Spinal cord (tissue), 10 donors: ENCODE measurements at places on chromosomes 4 and X. TPM values are rescaled to one million over a fixed set of nuclear protein-coding genes. Genes with fewer than 3 reads are reported as not detected.

Gene GPM6B
- total RNA-seq: 317 TPM

DNA sequence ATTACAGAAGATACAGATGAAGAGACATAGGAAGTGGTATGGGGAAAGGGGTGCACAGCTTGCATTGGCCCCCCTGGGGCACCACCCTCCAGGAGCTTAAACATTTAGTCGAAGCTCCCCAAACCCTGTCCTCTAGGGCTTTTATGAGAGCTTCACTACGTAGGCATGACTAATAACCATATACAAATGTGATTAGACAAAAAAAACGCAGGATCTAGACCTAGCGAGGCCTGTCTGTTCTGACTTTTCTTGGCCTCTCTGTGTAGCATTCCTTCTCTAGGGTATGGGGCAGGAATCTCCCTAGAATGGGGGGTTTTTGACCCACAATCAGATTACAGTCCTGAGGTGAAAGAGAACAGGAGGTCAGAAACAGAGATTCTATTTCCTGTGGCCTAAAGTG, 293.7 kb upstream of the GALNTL6 start:
- H3K27ac ChIP-seq: no peak overlapping the region
- H3K27me3 ChIP-seq: no peaks in the 10 kb centered on the region
- H3K36me3 ChIP-seq: no peaks in the 10 kb centered on the region
- H3K4me1 ChIP-seq: no peaks in the 10 kb centered on the region

Gene RAB33B
- total RNA-seq: 11.2 TPM

Gene SEPTIN11
- 156 TPM for total RNA-seq

DNA sequence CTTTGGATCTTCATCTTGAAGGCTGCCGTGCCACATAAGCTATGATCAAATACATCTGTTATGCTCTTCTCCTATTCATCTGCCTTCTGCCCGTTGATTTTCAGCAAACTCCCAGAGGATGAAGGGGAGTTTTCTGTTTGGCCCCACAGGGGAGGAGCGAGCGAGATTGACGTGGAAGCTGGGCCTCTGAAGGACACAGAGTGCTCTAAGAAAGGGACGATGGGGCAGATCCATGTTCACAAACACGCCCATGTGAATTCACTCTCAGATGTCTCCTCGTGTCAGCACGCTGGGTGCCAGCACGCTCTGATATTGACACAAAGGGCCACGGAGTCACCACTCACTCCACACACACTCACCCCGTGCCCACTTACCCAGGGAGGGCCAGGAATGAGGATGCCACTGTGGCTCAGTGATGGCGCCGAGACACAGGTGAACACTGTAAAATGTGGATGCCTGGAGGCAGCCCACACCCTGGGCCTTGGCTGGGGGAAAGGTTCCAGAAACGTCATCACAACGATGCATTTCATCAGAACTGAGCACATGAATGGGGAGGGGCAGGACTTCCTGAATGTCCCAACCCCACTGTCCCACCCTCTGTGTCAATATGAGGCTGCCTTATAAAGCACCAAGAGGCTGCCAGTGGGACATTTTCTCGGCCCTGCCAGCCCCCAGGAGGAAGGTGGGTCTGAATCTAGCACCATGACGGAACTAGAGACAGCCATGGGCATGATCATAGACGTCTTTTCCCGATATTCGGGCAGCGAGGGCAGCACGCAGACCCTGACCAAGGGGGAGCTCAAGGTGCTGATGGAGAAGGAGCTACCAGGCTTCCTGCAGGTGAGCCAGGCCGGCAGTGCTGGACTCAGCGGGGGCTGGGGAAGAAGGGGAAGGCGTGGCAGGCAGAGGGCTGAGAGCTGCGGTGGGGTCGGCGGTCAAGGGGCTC, at the start of gene S100P:
Gene S100P, plus strand, starts transcription at position 648 of the 946 bp plus-strand sequence. Its CDS starts 55 bp downstream, at position 703.
- H3K27ac ChIP-seq: peak within 1 kb of the TSS; percentile 29
- H3K36me3 ChIP-seq: peaks cover 43% of the 10 kb centered on the region
- H3K4me1 ChIP-seq: peaks cover 13% of the 10 kb centered on the region
- DNase-seq: no peak
- no peaks in the 10 kb centered on the region for H3K27me3 ChIP-seq

Gene ADGRA3
- total RNA-seq: 57.4 TPM

Gene EREG
- total RNA-seq: not detected

DNA sequence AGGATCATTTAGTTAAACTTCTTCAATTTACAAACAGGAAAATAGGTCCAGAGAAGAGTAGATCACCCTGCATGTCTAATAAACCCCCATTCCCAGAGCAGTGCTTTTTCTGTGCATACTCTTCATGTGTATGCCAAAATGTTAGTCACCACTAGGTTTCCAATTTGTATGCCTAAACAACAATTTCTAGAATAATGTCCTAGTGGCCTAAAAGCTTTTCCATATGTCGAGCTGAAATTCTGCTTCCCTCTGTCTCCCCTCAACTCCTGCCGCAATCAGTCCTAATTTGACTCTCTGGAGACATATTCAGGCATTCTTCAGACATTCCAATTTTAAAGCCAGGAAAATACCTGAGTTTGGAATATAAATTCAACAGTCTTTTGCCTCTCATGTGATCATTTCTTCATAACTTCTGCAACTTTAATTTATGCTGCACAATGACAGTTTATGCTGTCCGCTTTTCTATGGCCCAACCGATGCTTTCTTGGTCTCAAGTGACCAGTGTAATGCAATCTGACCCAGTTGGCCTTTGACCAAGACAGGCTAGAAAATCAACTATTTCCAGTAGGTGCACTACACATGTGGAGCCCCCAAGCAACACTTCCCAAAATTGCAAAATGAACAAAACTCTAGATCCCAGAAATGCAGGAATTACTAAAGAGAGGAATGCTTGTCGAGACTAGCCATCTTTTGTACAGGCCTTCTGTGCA, 122.9 kb upstream of the FMR1 start:
- DNase-seq: no peak
- H3K27me3 ChIP-seq: no peaks in the 10 kb centered on the region
- no peak overlapping the region for H3K27ac ChIP-seq

Gene RAB33A
- 18.6 TPM for total RNA-seq

GRCh38 chrX:46793386-46794143, 34.6 kb upstream of the SLC9A7 start:
- DNase-seq: no peak
- H3K27ac ChIP-seq: no peak overlapping the region
- H3K36me3 ChIP-seq: no peaks in the 10 kb centered on the region
- H3K4me1 ChIP-seq: no peaks in the 10 kb centered on the region
- no peaks in the 10 kb centered on the region for H3K27me3 ChIP-seq
- no peak overlapping the region for H3K4me3 ChIP-seq

Gene JCHAIN
- 0.39 TPM for total RNA-seq

GRCh38 chrX:133440081-133440796, 24.9 kb upstream of the GPC4 start:
- DNase-seq: no peak
- no peak overlapping the region for H3K27ac ChIP-seq
- no peaks in the 10 kb centered on the region for H3K36me3 ChIP-seq
- H3K4me1 ChIP-seq: no peaks in the 10 kb centered on the region
- H3K4me3 ChIP-seq: no peak overlapping the region
- peaks cover 22% of the 10 kb centered on the region for H3K27me3 ChIP-seq

GRCh38 chrX:19372170-19372546, 28.4 kb downstream of the PDHA1 start:
- H3K4me1 ChIP-seq: peaks cover 12% of the 10 kb centered on the region
- H3K27me3 ChIP-seq: peaks cover 8% of the 10 kb centered on the region
- H3K36me3 ChIP-seq: peaks cover 4% of the 10 kb centered on the region
- peak overlapping the region; percentile 37 for H3K4me3 ChIP-seq

GRCh38 chr4:13367244-13367643, 116.9 kb downstream of the RAB28 start:
- no peaks in the 10 kb centered on the region for H3K4me1 ChIP-seq
- H3K4me3 ChIP-seq: no peak overlapping the region
- H3K27ac ChIP-seq: no peak overlapping the region
- H3K27me3 ChIP-seq: no peaks in the 10 kb centered on the region

- no peak overlapping the region for H3K4me3 ChIP-seq
- no peak for DNase-seq
- H3K4me1 ChIP-seq: peaks cover 5% of the 10 kb centered on the region
Measured at GRCh38 chr4:38223306-38223705, 263.1 kb downstream of the PTTG2 start.

Gene C4orf50
- 1.9 TPM for total RNA-seq

Gene SPANXN3
- not detected for total RNA-seq

Gene MMRN1
- total RNA-seq: 35.9 TPM

Gene MAGEC1
- total RNA-seq: not detected

Gene SPATA4
- 1.1 TPM for total RNA-seq

DNA sequence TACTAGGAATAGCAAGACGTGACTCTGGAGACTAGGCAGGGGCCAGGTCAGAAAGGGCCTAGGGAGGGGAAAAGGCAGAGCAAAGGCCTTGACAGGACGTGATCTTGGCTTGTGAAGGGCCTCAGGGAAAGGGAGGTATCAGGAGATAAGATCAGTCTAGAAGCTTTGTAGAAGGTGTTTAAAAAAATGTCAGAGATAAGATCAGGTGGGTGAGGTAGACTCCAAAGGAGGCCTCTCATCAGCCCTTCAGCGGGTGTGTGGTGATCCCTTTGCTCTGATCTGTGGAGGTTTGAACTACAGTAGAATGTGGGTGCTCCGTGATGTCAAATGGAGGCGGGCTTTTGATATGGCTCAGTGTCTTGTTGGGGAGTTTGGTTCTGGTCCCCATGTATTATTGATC, 78.8 kb upstream of the PRPS1 start:
- DNase-seq: no peak
- H3K36me3 ChIP-seq: no peaks in the 10 kb centered on the region
- H3K27me3 ChIP-seq: peaks cover 12% of the 10 kb centered on the region

Gene SAGE1
- total RNA-seq: not detected

GRCh38 chr4:102725229-102725628, 35.5 kb downstream of the MANBA start:
- H3K4me3 ChIP-seq: no peak overlapping the region
- no peak for DNase-seq
- no peaks in the 10 kb centered on the region for H3K4me1 ChIP-seq
- H3K36me3 ChIP-seq: no peaks in the 10 kb centered on the region

- no peaks in the 10 kb centered on the region for H3K27me3 ChIP-seq
- H3K4me1 ChIP-seq: no peaks in the 10 kb centered on the region
- no peak for DNase-seq
- H3K27ac ChIP-seq: no peak overlapping the region
Measured at GRCh38 chr4:165136529-165136928, 23.9 kb upstream of the TMEM192 start.

DNA sequence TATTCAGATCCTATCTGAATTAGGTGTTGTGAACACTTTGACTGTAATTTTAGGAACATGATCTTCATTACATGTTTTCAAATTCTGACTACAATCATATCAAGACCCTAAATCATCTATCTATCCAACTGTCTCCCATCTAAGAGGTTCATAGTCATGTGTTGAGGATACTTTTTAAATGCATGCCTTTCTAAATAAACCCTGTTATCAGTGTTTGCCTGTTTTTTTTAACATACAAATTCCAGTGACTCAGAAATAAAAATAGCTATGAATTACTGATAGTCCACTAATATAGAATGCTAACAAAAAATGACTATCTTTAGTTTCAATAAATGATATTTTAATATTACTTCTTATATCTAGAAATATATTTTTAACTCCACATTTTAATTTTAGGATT, 8.0 kb downstream of the RAB28 start:
- H3K4me3 ChIP-seq: no peak overlapping the region
- no peaks in the 10 kb centered on the region for H3K36me3 ChIP-seq
- no peaks in the 10 kb centered on the region for H3K4me1 ChIP-seq
- no peak for DNase-seq
- no peak overlapping the region for H3K27ac ChIP-seq

Gene SHROOM3
- 21.4 TPM for total RNA-seq

DNA sequence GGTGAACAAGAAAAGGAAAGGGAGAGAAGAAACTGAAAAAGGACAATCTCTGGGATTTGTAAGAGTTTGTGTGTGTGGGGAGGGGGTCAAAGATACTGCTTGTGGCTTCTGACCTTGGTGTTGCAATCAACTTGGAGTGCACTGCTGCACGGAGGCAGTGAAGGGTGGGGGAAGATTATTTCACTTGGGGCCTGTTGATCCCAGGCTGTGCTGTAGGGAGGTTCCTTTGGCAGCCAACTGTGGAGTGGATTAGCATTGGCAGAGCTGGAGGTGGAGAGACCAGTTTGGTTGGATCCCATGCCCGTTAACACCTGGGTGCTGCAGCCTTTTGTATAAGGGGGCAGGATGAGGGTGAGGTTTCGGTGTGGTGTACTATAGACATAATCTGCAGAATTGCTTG, 38.2 kb downstream of the AFF1 start:
- H3K4me3 ChIP-seq: no peak overlapping the region
- no peak for DNase-seq
- no peak overlapping the region for H3K27ac ChIP-seq
- no peaks in the 10 kb centered on the region for H3K27me3 ChIP-seq
- H3K4me1 ChIP-seq: peaks cover 4% of the 10 kb centered on the region
- H3K36me3 ChIP-seq: no peaks in the 10 kb centered on the region

Gene TRPC5OS
- total RNA-seq: 0.06 TPM

DNA sequence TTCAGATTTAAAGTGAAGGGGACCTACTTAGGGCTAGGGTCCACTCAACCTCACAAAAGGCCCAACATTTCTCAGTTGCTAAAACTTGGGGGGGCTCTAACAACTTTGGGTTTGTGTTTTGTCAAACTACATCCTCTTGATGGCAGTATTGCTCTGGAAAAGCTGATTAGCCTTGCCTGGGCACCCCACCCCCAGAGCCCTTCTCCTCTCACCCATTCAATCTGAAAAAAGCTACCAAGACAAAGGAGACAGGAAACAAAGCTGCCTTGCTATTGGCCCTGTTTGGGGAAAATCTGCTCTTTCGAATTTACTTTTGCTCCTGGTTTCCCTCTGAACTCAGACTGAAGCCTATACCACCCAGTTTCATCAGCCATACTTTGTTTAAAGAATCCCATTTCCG, 195.2 kb upstream of the STK26 start:
- peaks cover 4% of the 10 kb centered on the region for H3K27me3 ChIP-seq
- peak; percentile 61 for DNase-seq
- H3K36me3 ChIP-seq: no peaks in the 10 kb centered on the region
- no peaks in the 10 kb centered on the region for H3K4me1 ChIP-seq
- no peak overlapping the region for H3K4me3 ChIP-seq

DNA sequence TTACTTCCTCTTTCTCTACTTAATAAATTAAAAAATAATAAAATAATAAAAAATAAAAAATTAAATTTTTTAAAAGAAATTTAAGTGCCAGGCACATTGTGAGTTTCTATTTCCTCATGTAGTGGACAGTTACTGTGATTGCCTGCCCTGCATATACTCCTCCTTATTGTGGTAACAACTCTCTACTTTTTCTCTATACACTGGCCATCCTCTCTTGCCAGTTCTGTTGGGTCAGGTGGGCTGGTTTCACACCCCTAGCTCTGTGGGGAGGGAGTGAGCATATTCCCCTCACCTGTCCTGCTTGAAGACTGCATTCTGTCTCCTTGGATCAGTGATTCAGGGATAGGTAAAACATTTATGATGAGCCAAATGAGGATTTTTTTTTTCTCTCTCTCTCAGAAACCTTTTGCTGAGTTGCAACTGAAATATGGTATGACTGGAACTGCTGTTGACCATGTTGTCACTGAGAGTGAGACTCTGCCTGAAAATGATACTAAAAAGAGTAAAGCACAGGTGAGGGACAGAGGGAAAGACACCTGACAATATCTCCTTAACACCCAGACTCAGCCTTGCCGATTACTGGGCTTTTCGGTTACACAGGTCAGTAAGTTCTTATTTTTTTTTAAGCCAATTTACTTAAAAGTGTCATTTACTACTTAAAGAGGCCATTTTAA, 37.2 kb downstream of the CXXC4 start:
- H3K27me3 ChIP-seq: no peaks in the 10 kb centered on the region
- no peaks in the 10 kb centered on the region for H3K36me3 ChIP-seq
- no peaks in the 10 kb centered on the region for H3K4me1 ChIP-seq
- no peak for DNase-seq
- H3K27ac ChIP-seq: no peak overlapping the region
